ENCODE measurements at places on chromosomes 4 and X.

- DNase-seq: no peak
Measured at GRCh38 chr4:41157009-41157408, 57.3 kb downstream of the APBB2 start.

GRCh38 chr4:91015861-91016260, 888.7 kb downstream of the CCSER1 start:
- DNase-seq: no peak

DNA sequence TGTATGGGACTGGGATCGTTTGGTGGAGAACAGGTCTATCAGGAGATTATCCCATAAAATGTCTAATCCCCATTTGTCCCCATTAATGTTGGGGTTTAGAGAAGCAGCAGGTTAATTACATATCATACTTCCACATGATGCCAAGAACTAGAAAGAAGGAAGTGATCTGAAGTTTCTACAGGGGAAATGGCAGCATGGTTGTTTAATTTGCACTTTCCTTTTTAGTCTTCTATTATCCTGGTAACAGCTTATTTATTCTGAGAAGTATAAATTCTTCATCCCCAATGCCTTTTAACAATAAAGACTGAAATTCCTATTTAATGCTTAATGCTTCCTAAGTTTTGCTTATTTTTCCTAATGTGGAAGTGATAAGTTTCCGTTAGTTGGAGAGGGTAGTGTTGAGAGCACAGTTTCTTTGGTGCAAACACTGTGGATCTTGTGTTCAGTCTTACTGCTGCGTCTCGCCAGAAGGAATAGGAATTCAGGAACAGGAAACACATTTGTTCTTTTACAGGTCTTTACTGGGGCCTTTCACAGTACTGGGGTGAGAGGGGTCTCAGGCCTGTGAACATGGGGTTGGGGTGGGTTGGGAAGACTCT, 59.5 kb upstream of the TADA2B start:
- DNase-seq: no peak

- no peak for DNase-seq
Measured at GRCh38 chr4:43332052-43332425, 439.5 kb downstream of the GRXCR1 start.

DNA sequence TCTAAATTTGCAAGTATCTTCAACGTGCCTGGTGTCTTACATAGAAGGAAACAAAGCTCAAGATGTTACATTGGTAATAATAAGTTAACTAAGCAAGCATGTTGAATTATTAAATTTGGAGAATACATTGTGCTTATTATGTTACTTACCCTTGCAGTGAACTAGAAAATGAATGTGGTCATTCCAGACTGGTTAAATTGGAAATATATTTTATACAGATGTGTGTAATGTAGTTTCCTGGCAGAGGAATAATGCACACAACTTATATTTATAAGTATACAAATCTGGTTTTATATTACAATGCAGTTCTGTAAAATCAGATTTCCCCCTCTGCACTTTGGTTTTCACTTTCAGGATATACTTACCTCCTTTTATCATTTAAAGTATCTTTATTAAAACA, 159.9 kb upstream of the SLIT2 start:
- no peak for DNase-seq

Measured in SW 1271 (cell line).